ENCODE measurements at places on chromosomes 5 and 9.

DNA sequence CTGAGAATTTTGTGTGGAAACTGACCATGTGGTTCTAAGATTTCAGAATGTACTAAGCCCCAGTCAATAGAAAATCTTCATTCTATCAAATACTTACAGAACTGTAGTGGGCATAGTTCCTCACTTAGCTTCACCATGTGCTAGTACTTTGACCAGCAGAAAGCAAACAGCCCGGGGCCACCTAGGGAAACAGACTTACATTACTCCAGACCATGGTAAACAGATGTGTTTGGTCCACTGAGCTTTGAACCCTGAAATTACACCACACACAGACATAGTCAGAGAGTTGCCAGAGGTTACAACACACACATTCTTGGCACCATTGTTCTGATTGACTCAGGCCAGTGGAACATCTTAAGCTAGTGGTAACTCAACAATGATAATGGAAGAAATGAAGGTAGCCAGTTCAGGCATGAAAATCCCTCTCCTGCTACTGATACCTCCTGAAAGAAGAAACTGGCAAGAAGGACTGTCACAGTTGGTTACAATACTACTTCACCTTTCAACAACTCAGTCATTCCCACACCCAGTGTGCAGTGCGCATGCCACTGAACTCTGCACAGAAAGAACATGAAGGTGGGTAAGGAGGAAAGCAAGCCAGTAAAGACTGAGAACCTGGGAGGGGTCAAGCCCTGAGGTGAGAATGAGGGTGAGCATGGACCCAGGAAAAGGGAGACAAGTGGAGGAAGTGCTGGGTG is 18.7 kb upstream of the LECT2 start:
- H3K27me3 ChIP-seq, result peaks cover 10% of the 10 kb centered on the region
- H3K36me3 ChIP-seq, result peaks cover 3% of the 10 kb centered on the region
- no peak overlapping the region for H3K4me3 ChIP-seq
- no peak for DNase-seq
- H3K4me1 ChIP-seq, result peaks cover 25% of the 10 kb centered on the region

DNA sequence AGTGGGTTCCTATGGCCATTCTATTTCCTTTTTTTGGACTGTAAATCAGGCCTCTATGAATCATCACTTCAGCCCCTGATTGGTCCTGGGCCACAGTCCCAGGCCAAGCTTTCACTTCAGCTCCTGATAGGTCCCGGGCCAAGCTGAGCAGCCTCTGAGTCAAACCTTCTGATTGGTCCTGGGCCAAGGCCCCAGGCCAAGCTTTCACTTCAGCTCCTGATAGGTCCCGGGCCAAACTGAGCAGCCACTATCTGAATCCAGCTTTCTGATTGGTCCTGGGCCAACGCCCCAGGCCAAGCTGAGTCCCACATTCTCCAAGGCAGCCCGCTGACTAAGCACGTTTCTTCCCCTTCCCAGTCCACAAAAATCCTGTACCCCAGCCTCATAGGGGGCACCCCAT is 1972.9 kb upstream of the ACO1 start:
- H3K27me3 ChIP-seq, result no peaks in the 10 kb centered on the region
- no peak overlapping the region for H3K4me3 ChIP-seq
- H3K36me3 ChIP-seq, result no peaks in the 10 kb centered on the region
- DNase-seq, result no peak
- H3K4me1 ChIP-seq, result no peaks in the 10 kb centered on the region

DNA sequence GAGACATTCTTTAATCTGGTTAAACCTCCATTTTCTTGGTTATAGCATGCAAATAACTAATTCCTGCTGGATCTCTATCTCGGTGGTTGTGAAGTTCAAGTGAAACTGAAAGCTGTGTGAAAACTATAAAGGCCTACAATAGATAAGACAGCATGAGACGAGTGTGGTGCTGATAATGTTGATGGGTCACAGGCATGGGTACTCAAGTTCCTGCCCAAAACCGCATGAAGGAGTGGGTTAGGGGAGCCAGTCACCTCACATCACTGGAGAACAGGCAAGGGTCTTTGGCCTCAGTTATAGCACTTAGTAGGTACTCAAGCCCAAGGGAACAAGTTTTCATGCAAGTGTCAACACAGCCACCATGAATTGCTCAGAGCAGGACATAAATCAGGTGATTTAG is 16.7 kb downstream of the HMHB1 start:
- H3K27me3 ChIP-seq, result no peaks in the 10 kb centered on the region

GRCh38 chr9:37187292-37187691 is 66.9 kb downstream of the ZCCHC7 start:
- no peaks in the 10 kb centered on the region for H3K4me1 ChIP-seq
- DNase-seq, result no peak
- no peak overlapping the region for H3K4me3 ChIP-seq
- peaks cover 17% of the 10 kb centered on the region for H3K36me3 ChIP-seq

DNA sequence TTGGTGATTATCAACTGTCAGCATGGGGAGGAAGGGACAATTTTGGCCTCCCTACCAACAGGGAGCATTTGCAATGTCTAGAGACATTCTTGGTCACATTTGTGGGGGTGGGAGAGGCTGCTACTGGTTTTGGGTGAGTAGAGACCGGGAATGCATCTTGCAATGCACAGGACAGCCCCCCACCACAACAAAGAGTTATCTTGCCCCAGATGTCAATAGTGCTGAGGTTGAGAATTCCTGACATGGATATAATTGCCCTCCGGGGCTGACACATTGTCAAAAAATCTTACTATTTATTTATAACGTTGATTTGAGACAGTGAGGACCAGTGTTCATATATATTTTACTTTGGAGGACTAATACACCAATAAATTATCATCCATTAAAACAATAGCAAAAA is 316.1 kb downstream of the PSAT1 start:
- H3K36me3 ChIP-seq, result no peaks in the 10 kb centered on the region
- no peak overlapping the region for H3K4me3 ChIP-seq
- H3K27me3 ChIP-seq, result peaks cover 24% of the 10 kb centered on the region
- H3K4me1 ChIP-seq, result peaks cover 5% of the 10 kb centered on the region
- no peak overlapping the region for H3K27ac ChIP-seq

GRCh38 chr5:122150215-122150614 is 20.9 kb downstream of the ZNF474 start:
- no peaks in the 10 kb centered on the region for H3K27me3 ChIP-seq
- no peak for DNase-seq
- H3K4me1 ChIP-seq, result peaks cover 18% of the 10 kb centered on the region
- H3K4me3 ChIP-seq, result no peak overlapping the region
- H3K27ac ChIP-seq, result no peak overlapping the region

DNA sequence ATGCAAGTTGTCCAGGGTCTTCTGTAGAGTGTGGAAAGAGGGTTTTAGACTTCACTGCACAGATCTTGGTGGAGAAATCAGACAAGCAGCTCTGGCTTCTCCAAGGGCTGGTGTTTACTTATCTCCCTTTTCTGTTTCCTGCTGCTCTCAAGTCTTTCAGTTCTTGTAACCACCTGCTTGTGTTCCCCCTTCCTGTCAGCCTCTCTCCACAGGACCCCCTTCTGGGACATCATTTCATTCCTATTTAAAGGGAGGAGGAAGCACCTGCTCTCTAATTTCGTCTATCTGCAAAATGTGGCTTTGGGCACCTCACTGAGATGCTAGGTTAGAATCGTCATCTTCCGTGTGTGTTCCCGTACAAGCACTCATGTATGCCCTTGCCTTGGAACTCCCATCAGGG is 636.2 kb downstream of the MTRR start:
- H3K27me3 ChIP-seq, result no peaks in the 10 kb centered on the region
- H3K36me3 ChIP-seq, result no peaks in the 10 kb centered on the region
- no peak overlapping the region for H3K4me3 ChIP-seq
- DNase-seq, result no peak

DNA sequence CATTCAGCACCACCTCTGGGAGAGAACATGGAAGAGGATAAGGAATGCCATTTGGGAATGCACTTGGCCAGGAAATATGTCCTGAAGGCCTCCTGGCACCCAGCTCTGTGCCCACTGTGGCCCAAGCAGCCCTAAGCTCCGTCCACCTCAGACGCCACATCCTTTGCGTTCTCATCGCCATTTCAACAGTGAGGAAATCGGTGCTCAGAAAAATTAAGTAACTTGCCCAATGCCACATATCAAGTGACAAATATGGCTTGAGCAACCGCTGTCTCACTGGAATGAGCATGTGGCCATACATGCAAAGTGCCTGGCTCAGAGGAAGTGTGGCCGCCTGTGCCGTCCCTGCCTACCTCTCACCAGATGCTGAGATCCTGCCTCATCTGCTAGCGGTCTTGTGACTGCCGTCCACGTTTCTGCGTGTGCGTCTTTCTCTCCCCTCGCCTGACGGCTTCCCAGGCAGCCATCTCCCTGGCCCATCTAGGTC is 984 bp upstream of the DOK3 start:
- H3K4me1 ChIP-seq, result peaks cover 6% of the 10 kb centered on the region
- H3K4me3 ChIP-seq, result no peak overlapping the region
- H3K27ac ChIP-seq, result no peak overlapping the region
- H3K36me3 ChIP-seq, result peaks cover 16% of the 10 kb centered on the region
- no peak for DNase-seq

DNA sequence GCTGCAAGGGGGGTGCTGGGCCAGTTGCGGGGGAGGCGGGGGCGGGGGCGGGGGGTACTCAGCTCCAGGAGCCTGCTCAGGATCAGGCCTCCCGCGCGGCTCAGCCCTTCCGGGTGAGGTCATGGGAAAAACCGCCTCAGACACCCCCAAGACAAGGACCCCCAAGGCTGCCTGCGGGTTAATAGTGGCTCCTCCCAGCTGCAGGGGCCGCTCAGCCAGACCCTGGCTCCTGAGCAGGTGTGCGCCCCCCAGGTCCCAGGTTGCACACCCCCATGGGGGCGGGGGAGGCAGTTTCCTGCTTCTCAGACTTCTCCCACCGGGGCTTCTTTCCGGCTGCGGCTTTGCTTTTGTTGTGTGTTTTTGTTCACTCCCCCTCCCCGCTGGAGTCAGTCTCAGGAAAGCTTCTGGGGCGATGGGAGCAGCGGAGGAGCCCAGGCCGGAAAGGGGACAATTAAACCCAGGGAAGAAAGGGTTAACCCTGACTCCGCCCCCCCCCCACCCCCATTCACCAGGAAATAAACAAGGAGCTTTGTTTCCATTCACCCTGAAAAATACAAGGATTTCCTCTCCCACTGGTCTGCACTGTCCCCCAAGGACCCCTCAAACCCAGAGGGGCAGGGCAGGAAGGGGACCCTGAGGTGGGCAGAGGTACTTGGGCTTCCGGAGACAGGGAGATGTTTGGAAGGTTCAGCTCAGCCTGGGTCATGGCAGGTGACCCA is 42.3 kb upstream of the NOTCH1 start:
- H3K27ac ChIP-seq, result peak overlapping the region; percentile 94
- no peaks in the 10 kb centered on the region for H3K27me3 ChIP-seq
- peak overlapping the region; percentile 46 for H3K4me3 ChIP-seq
- no peaks in the 10 kb centered on the region for H3K36me3 ChIP-seq
- DNase-seq, result no peak

All from mesothelial cell of epicardium (in vitro differentiated cells).